ENCODE measurements at places on chromosomes 6 and 20.

DNA sequence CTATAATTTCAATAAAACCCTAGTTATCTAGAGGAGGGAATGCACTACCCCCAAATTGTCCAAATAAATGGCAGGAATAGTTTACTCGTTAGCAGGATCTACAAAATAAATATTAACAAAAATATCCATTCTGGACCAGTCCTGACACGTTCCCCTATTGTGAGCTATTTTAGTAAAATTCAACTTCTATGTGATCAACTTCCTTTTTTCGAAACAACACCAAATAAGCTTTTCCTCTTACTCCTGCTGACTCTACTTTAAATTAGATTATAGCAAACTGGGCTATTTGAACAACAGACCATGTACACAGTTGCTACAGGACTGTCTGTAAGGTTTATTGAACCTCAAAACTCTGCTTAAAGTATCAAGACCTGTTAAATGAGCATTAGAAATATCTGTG is 154.3 kb downstream of the IPCEF1 start:
- no peak for DNase-seq

DNA sequence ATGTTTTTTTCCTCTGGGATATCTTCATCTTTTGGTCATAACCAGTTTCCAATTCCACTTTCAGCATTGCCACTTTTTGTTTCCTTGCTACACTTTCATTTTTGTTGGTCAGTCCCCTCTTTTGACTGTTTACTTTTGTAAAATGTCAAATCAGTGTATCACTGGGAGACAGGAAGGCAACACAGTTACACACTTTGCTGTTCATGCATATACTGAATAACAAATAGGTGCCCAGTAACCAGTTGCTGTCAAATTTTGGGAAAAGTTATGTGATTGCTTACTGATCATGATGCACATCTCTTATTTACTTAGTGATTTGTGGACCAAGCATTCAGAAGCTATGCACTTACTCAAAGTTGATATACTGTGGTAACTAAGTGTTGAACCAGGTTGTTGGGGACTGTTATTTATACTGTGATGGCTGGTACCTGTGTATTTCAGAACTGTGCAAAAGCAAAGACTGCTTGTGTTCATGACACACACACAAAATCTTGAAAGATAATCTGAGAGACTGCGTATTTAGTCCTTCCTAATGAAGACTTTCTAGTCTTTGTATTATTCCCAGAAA is 41.0 kb downstream of the ZNF292 start:
- no peak for DNase-seq

- no peak for DNase-seq
Observed at GRCh38 chr6:144993870-144994269, 708.7 kb downstream of the UTRN start.

DNA sequence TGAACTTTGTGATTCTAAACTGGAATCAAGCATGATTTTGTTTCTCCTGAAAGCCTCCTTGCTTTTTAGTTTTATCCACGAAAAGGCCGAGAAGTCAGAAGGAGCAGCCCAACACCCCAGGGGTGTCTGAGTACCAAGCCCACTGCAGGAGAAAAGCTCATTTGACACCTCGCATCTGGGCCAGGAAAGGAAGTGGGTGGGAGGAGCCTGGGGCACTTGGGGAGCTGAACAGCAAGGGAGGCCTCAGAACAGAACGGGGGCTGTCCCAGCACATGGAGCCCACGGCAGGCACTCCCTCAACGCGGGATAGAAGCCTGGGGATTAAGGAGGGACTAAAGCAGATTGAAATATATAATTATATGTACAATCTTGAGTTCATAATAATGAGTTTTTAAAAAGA is 6.6 kb downstream of the KIF25 start:
- no peak for DNase-seq

DNA sequence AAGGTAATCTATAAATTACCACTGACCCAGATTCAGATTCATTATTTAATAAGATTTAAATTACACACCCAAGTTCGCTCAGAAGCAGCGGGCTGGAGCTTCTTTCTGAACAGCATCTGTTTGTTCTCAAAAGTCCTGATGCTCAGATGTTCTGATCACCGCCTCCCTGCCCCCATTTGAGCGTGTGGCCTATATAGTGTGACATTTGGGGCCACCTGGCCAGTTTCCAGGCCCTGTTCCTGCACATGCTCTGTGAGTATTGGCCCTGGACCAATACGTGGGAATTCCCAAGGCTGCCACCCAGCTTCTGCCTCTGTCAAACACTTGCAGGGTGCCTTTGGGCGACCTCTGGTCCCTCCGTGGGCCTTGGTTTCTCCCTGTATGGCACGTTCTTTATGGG is 228.8 kb downstream of the TFAP2C start:
- no peak for DNase-seq

- peak; percentile 44 for DNase-seq
Observed at GRCh38 chr6:132300323-132300949, 100.8 kb downstream of the MOXD1 start.

DNA sequence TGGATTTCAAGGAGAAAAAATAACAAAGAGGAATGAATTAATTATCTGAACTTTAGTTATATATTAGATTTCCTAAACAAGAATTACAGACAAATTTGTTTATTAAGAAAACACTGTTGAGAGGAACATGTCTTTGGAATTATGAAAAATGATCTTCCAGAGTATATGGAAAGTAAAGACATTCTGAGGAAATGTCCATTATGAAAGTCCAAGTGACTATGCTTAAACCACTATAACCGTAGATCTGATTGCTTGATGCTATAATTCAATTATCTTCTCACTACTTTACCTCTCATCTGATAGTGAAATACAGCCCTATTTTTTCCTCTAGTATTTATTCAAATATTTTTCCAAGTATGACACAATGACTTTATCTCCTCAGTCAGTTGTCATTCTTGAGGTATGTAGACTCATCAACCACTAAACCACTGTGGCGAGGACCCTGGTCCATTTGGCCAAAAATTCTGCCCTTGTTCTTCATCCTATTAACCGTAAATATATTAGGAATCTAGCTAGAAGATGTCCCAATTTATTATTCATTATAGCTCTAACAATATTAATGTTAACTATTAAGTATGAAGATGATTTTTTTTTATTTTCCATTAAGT is 37.3 kb upstream of the AHI1 start:
- no peak for DNase-seq

- no peak for DNase-seq
Observed at GRCh38 chr6:142960098-142960497, 15.1 kb upstream of the HIVEP2 start.

DNA sequence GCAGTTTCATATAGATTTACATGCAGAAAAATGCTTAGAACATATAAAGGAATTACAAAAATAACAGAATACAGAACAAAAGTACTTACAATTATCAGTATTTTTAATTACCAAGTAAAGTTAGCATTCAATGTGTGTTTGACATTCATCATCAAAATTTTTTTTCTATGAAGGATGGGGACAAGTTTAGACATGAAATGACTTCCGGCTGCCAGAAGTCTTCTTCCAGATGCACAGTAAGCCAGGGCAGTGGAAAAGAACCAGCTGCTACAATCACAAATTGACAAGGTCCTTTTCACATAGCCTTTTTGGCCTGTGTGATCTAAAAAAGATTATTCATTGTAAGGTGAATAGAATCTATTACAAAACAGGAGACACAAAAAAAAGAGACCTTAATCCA is 73.8 kb downstream of the HUS1B start:
- no peak for DNase-seq

DNA sequence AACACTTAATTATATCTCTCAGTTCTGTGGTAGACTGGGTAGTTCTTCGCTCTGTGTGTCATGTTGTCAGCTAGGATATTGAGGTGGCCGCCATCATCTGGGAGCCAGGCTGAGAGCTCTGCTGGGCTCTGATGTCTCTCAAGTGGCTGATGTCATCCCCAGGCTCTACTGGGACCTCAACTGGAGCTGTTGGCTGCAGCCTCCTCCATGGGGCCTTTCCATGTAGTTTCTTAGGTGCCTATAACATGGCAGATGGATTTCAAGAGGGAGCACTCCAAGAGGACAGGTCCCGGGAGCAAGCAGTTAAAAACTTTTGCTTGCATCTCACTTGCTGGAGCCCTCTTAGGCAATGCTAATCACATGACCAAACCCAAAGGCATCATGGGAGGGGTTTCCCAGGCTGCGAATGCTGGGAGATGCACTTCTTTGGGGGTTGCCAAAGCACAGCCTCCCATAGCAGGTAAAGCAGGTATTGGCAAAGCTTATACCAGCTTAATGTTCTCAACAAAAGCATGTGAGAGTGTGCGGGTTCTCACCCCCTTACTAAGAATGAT is 129.8 kb downstream of the TMEM242 start:
- no peak for DNase-seq

GRCh38 chr6:144469144-144469575 is 184.0 kb downstream of the UTRN start:
- no peak for DNase-seq

DNA sequence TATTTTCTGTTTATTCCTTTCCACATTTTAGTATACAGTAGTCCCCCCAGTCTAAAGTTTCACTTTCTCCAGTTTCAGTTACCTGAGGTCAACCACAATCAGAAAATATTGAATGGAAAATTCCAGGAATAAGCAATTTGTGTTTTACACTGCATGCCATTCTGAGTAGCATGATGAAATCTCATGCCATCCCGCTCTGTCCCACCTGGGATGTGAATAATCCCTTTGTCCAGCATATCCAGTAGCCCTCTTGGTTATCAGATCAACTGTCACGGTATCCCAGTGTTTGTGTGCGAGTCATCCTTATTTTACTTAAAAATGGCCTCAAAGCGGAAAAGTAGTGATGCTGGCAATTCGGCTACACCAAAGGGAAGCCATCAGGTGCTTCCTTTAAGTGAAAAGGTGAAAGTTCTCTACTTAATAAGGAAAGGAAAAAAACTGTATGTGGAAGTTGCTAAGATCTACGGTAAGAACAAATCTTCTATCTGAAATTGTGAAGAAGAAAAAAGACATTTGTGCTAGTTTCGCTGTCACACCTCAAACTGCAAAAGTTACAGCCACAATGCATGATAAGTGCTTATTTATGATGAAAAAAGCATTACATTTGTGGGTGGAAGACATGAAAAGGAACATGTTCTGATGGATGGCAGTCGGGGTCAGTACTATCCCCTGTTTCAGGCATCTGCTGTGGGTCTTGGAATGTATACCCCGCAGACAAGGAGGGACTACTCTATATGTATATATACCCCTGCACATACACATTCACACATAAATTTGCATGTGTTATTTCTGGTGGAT is 11.3 kb downstream of the NOX3 start:
- no peak for DNase-seq

- DNase-seq, result no peak
Observed at GRCh38 chr6:41098366-41098765, 25.6 kb downstream of the NFYA start.

DNA sequence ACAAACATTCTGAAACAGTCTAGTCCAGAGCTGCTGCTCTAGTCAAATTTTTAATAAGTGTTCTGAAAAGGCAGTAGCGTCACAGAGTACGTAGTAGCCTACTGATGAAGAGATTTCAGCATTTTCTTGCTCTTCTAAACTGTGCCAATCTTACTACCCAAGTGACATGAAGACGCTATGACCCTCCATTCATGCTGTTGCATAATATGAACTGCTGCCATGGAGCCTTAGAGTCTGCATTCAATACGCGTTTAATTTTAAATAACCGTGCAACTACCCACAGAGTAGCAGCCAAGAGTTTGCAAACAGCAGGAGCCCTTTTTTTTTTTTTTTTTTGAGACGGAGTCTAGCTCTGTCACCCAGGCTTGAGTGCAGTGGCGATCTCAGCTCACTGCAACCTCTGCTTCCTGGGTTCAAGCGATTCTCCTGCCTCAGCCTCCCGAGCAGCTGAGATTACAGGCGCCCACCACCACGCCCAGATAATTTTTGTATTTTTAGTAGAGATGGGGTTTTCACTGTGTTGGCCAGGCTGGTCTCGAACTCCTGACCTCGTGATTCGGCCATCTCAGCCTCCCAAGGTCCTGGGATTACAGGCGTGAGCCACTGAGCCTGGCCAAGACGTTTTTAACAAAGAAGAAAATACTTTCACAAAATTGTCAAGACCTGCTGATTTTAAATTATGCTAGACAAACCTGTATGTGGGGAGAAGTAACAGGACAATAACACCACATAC is 44.3 kb downstream of the EZR start:
- no peak for DNase-seq

Data from HL-60 (cell line).